Activated CD8-positive, alpha-beta memory T cell treated with anti-CD3 and anti-CD28 coated beads for 4 hours (primary cell): ENCODE measurements at places on chromosomes 13 and 19.

- DNase-seq = no peak
Measured at GRCh38 chr13:113579686-113580085, 4.9 kb upstream of the TFDP1 start.

DNA sequence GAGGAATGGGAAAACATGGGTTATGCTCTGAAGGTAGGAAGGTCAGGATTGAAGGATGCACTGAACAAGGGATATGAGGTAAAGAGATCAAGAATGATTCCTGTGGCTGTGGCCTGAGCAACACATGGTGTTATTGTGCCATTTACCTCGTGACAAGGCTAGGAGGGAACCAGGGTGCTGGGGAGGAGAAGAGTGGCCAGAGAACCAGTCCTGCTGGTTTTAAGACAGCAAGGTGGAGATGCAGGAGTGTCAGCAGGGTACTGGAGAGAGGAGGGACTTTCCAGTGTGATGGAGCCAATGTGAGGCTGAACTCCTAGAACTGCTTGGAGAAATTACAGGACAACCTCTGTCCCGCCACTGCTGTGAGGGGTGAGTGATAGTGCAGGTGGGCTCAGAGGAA lies 282.4 kb downstream of the MYO16 start:
- DNase-seq = no peak

DNA sequence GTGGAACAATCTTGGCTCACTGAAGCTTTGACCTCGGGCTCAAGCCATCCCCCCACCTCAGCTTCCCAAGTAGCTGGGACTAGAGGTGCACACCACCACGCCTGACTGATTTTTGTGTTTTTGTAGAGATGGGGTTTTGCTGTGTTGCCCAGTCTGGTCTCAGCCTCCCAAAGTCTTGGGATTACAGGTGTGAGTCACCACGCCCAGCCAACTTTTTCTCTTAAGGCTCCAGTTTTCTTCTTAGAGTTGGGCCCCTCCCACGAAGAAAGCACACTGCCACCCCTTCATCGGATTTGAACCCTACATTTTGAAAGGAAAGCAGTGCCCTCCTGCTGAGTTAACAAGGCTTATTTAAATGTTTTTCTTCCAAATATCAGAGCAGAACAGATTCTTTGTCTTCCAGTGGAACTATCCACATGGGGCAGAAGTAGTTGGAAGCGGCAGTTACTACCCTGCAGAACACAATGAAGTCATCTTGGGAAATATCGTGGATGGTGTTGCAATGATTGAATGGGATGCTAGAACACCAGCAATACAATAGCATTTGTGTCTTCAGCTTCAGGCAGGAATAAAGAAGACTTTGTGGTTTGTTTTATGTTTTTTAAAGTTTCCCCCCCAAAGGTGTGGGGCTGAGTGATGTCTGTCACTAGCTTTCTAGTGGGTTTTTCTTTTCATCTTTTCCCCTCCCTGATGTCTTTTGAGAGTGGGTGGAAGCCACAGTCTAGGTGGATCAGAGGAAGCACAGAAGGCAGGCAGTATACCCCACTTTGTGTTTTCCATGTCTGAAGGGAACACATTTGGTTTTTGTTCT lies 8.9 kb downstream of the ACTN4 start:
- no peak for DNase-seq

GRCh38 chr13:34035676-34036325 lies 217.9 kb downstream of the RFC3 start:
- DNase-seq = no peak

GRCh38 chr19:11680689-11681302 lies 58.0 kb downstream of the ZNF823 start:
- DNase-seq = no peak

DNA sequence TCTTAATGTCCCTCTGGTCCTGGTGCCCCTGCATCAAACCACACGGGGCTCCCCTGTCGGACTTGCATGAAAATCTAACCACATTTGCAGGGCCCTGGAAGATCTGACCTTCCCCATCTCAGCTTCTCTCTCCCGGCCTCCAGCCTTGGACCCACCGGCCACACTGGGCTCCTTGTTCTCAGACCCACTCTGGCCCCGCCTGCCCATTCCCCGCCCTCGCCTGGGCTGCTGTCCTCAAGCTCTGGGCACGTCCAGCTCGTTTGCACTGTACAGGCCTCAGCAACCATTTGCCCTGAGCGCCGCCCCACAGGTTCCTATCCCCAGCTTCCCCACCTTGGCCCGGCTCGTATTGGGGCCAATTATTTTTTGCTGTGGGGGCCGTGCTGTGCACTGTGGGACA lies 10.5 kb downstream of the MYO9B start:
- DNase-seq = no peak
